Suprapubic skin (tissue), 4 donors: ENCODE measurements at places on chromosomes 1 and 21. TPM values are rescaled to one million over a fixed set of nuclear protein-coding genes. Genes with fewer than 3 reads are reported as not detected.

Gene FNDC5
- total RNA-seq, result 0.48 TPM

GRCh38 chr1:236288620-236288976, 6.8 kb upstream of the ERO1B start:
- DNase-seq, result no peak

- DNase-seq, result no peak
These were observed 86.2 kb downstream of the TLR5 start for GRCh38 chr1:223056802-223057201.

DNA sequence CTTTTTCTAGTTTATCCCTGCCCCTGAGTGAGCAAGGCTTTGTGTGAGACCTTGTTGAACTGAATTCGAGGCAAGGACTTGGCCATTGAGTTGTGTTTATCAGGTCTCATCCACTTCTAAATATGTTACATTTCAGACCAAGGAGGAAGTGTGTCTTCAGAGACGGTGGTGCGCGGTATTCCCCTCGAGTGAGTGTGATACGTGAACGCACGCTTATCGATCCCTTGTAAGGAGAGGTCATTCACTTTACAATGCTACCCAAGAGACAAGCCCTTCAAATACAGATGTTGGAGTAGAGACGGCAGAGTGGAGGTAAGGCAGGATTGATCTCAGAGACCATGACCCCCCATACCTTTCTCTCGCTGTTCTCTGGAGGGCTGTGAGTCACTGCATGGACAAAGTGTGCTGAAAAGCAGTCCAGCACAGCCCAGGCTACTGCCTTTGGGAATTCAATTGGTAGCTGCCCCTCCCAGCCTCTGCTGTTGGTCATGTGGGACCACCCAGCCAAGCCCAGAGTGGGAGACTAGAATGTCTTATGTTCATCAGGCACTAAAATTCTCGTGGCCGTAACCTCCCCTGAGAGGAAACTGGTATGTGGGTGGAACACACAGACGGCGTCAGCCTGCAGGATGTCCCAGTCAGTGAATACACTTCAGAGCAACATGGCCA, 16.3 kb upstream of the MTARC1 start:
- no peak for DNase-seq

DNA sequence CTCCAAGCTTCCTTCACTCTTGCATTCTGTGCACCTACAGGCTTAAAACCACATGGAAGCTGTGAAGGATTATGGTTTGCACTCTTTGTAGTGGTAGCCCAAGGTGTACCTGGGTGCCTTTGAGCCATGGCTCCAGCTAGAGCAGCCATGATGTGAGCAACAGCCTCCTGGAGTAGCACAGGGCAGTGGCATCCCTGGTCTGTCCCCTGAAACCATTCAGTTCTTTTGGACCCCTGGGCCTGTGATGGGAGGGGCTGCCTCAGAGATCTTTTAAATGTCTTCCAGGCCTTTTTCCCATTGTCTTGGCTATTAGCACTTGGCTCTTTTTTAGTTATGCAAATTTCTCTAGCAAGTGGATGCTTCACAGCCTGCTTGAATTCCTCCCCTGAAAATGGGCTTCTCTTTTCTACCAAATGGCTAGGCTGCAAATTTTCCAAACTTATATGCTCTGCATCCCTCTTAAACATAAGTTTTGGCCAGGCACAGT, 47.4 kb downstream of the CLCA4 start:
- DNase-seq, result no peak

DNA sequence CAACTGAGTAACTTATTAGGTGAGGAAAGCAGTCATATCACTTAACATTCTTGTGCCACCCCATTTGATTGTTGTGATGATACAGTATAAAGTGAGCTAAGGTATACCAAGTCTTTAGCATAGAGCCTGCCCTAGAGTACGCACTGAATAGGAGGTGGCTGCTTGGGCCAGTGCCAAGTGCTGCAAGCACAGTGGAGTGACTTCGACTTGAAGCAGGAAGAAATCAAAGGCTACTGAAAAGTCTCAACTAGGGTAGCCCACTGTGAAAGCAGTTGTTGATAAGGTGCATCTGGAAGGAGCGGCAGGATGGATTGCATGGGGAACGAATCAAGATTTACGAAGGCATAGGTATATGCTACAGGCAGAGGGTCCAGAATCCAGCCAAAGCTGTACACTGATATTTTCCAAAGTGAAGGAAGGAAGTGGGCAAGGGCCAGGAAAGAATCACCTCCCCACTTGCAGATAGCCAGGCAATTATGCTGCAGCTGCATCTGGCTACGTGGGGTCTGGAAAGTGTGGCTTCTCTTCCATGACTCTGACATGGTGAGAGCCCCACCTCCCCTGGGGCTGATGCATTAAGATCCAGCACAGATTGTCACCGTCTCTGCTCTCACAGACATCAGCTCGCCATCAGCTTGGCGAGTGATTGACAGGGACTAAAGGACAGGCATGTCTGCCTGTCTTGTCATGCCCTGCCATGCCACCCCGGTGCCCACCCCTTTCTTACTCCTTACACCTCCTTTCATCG, 287.0 kb upstream of the PLXNA2 start:
- DNase-seq, result no peak
